ENCODE measurements at places on chromosomes 5 and 9.

DNA sequence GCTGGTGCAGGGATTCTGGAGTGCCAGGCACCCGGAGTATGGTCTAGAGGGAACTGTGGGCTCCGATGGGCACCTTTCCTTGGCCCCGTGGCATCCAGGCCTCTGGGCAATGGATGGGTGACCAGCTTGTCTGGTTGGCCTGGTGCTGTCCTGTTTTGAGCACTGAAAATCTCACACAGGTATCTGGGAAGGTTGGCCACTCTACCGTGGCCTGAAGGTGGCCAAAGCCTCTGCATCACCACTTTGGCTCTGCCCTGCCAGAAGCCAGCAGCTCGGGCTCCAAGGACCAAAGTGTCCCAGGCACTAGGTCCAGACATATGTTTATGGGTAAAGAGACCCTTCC is 28.8 kb downstream of the SLC6A7 start:
- DNase-seq = no peak

DNA sequence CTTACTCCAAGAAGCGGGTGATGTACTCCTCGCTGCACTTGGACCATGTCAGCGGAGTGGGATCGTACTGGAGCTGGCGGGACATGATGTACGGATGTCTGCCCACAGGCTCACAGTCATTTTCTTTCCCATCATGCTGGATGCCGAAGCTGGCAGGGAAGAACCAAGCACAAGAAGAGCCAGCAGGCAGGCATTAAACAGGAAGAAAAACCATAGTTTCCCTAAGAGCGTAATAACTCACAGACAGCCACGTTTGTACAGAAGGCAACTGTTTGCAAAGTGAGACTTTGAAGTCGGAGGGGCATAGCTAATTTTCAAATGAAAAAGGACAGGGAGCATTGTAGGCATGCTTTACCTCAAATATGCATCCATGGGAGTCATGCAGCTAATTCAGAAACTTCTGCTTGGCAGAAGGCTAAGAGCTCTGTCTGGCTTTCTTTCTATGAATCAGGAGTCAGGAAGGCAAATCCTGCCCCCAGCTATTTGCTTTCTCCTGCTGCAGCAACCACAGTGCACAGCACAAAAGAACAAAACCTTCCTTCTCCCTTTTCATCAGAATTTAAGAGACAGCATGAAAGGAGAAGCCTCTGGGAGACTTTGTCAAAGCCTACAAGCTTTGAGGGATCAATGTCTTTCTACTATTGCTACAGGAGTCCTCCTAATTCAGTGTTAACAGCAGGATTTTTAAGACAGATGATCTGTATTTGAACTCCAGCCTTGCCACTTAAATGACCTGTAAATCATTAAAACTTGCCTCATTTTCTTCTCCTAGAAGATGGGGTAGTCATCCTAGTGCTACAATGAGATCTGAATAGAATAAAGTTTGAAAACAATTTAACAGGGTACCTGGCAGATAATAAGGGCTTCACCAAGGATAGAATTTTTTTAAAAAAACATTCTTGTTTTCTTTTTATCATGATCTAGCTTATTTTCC is 209.1 kb downstream of the TARS1 start:
- no peak for DNase-seq

GRCh38 chr5:119346394-119346793 is 9.4 kb upstream of the TNFAIP8 start:
- no peak for DNase-seq

DNA sequence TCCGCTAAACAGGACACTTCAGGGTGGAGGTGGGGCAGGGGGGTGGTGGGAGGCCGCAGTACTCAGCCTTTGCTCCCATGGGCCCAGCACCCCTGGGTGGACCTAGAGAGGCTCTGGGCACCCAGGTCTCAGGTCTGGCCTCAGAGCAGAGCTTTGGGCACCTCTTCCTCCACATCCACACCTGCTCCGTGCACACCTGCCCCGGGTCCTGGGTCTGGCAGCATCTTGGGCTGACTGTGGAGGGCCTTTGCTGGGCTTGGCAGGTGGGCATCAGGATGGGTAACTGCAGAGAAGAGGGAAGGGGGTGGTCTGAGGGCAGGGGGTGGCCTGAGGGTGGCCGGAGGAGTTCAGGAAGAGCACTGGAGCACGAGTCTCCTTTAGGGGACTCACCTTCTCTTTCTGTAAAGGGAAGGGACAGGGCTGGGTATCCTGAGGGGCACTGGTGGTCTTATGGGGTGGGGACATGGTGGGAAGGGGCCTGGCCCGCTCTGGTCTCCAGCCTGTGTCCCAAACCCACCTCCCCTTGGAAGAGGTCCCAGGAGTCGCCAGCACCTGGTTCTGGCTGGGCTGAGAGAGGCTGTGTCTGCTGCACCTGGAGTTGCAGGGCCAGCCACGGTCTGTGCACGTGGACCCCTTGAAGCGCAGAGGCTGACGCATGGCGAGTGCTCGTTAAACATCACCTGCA is 106.7 kb upstream of the IER5L start:
- no peak for DNase-seq

DNA sequence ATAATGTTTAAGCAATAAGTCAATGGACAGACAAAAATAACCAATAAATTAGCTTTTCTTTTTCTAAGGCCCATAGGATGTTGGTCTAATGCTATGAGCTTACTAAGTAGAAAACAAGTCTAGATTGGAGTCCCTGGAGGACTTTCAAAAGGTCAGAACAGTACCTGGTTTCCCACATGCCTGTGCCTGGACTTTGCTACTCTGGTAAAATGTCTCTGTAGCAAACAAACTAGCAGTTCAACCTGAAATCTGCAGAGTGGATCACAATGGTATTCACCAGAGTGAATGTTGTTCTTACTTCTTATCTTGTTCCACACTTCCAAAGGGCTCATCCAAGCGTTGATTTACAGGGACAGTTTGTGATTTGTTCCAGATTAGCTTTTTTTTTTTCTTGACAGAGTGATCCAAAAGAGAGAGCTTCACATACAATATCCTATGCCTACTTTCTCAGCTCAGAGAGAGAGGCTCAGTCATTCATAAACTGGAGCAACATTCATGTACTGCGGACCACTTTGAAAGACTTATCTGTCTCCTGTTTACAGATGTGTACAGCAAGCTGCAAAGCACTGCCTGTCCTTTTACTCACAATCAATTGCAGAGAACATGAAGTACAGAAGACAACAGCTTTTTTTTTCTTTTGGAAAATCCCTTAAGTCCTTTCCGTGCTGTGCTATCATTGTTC is 466.1 kb downstream of the SPATA31D1 start:
- DNase-seq = no peak

DNA sequence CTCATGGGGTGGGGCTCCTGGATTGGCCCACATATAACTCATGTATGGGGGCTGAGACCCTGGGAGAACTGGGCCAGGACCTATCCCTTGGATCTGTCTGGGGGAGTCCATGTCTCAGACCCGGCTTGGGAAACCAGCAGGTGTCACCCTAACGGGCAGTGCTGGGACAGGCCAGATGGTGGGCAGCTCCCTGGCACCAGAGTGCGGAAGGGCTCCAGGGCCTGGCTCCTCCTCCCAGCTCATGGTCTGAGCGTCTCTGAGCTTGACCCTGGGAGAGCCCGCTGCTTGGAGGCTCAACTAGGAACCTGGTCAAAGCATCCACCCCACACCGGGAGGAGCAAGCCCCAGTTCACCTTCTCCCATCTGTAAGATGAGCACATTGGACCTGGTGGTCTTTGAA is 15.5 kb upstream of the NCS1 start:
- DNase-seq = no peak

GRCh38 chr5:119750887-119751733 is 121.8 kb downstream of the FAM170A start:
- DNase-seq = no peak

DNA sequence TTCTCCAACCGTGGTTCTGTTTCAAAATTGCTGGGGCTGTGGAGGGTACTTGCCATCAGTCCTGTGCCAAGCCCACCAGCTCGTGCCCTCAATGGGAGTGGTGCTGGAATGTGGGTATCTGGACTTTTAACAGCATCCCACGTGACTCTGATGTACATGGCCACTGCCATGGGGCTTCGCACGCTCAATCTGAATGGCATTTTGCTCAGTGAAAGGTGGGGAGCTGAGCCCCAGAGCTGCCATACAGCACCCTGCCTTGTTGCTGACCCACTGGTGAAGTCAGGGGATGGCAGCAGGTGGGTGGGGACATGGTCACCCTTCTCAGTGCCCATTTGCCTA is 16.6 kb upstream of the SYNPO start:
- DNase-seq = no peak

DNA sequence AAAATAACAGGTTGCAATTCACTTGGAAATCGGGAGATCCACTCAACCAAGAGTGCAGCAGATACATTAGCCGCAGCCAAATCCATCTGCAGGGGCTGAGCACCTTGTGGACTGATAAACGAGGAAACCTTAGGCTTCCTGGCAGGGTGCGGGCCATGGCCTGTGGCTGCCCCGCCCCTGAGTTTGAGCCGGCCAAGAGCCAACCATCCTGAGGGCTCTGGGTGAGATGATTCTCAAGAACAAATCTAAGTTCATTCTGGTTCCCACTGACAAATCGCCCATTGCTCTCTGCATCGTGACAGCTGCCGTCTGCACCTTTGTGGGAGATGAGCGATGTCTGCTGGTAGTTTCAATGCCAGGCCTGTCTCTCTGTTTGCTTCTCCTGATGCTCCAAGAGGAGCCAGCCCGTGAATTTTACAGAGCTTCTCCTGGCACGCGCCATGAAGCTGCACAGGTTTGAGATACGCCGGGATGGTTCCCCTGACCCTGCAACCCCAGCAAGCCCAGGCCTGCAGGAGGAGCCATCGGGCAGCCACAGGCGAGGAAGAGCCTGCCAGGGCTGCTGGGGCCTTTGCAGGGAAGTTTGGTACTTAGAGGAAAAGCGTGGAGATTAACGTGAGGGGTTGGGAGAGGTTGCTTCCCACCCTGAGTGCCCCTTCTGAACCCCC is 154.0 kb downstream of the OLFM1 start:
- DNase-seq = no peak

DNA sequence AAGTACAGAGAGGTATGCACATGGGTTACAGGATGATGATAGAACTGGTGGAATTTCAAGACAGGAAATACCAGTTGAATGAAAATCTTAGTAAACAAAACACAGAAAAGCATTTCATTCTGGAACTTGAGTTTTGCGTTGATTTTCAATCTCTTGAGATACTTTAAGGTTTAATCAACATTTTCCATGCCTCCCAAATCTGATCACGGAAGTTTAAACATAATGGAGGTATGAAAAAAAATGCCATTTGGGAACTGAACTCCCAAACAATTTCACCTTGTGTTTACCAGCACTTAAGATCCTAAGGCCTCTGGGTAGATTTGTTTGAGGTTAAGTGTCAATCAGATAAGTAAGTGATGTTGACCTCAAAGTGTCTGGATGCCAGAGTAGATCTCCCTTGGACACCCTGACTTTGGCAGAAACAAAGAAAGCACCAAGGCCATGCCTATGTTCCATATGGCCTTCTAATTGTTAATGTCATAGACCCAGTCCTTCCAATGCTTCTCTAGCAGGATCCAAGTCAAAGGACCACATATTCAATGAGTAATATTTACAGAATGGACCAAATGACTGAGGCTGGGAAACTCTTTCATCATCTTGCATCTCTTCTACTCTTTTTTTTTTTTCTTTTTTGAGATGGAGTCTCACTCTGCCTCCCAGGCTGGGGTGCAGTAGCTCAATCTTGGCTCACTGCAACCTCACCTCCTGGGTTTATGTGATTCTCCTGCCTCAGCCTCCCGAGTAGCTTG is 216.9 kb downstream of the ARRDC3 start:
- no peak for DNase-seq

DNA sequence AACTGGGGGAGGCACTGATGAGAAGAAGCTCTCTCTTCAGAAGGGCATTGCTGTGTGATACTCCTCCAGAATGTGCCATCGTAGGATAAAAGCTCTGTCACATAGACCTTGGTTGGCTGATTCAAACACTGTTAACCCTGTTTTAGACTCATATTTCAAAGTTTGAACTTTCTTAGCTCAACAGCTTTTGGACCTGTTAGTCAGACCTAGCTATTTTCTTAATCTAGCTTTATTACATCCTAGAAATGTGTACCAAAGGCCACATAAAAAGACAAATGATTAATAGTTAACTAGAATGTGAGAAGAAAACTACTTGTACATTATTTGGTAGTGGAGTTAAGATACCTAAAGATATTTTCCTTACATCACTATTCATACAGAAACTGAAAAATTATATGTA is 4.3 kb downstream of the RHOBTB3 start:
- DNase-seq = no peak

DNA sequence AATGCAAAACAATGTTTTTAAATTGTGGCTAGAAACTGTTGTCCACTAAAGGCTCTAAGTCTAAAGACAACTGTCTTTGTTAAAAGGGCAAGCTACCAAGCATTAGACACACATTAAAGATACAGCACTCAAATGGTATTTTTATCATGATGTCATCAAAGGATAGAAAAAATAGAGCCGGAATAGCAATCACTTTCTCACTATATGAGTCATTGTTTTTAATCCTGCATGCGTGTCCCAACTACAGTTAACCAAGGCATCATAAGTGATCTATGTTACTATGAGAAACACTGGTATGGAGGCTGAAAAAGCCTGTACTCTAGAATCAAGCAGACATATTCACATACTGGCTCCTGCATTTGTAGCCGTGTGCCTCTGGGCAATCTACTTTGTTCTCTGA is 1.9 kb upstream of the PJA2 start:
- no peak for DNase-seq

DNA sequence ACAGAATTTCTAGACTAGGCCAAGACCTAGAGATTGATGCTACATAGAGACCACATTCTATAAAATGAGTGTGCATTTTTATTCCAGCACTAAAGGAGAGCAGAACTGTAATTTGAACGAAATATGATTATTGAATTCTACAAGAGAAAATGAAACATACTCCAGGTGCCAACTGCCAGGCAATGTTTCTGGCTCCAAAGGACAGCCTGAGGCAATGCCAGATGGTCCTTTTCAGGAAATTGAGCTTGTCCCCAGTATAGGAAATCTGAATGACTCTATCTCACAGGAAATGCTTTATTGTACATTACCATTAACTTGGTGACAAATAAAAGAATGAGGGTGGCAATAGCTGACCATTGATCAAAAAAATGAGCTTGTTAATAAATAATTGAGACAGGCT is 28.8 kb upstream of the RASGRF2 start:
- no peak for DNase-seq

DNA sequence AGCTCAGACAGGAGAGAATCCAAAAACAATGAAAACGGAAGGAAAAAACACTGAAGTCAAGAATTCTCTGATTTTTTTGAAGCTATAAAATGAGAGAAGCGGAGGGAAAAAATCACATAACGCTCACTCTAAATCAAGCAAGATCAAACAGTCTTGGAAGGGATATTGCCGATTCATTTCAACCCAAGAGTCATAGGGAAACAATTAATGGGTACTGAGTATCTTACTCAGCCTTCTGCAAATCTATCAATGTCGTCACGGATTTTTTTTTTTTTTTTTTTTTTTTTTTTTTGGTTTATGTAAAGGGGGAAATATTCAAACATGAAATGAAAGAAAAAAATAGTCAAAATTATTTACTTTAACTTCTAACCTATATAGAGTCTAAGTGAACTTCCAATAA is 9.5 kb downstream of the MEF2C start:
- DNase-seq = no peak

GRCh38 chr5:72412283-72413055 is 92.3 kb downstream of the PTCD2 start:
- no peak for DNase-seq

- no peak for DNase-seq
Measured at GRCh38 chr5:167065794-167066193, 1225.7 kb upstream of the WWC1 start.

GRCh38 chr9:19967888-19968459 is 179.1 kb upstream of the SLC24A2 start:
- no peak for DNase-seq

GRCh38 chr5:133702791-133703770 is 90.7 kb upstream of the FSTL4 start:
- no peak for DNase-seq

GRCh38 chr5:6378766-6379103 is 388 bp upstream of the MED10 start:
- DNase-seq = no peak

- DNase-seq = no peak
Measured at GRCh38 chr9:98765256-98765655, 31.1 kb downstream of the ANKS6 start.

All from activated T-cell treated with anti-CD3 and anti-CD28 coated beads for 48 hours (primary cell).